ENCODE measurements at places on chromosomes 1 and 21. TPM values are rescaled to one million over a fixed set of nuclear protein-coding genes. Genes with fewer than 3 reads are reported as not detected.

GRCh38 chr1:175209493-175209921 is 16.9 kb upstream of the KIAA0040 start:
- H3K27ac ChIP-seq: no peak overlapping the region
- no peaks in the 10 kb centered on the region for H3K36me3 ChIP-seq
- no peaks in the 10 kb centered on the region for H3K27me3 ChIP-seq
- no peak overlapping the region for H3K4me3 ChIP-seq
- no peak for DNase-seq
- H3K4me1 ChIP-seq: peaks cover 10% of the 10 kb centered on the region

WDR64 gene
- not detected for total RNA-seq

RAB3B gene
- total RNA-seq: 2.4 TPM

DNA sequence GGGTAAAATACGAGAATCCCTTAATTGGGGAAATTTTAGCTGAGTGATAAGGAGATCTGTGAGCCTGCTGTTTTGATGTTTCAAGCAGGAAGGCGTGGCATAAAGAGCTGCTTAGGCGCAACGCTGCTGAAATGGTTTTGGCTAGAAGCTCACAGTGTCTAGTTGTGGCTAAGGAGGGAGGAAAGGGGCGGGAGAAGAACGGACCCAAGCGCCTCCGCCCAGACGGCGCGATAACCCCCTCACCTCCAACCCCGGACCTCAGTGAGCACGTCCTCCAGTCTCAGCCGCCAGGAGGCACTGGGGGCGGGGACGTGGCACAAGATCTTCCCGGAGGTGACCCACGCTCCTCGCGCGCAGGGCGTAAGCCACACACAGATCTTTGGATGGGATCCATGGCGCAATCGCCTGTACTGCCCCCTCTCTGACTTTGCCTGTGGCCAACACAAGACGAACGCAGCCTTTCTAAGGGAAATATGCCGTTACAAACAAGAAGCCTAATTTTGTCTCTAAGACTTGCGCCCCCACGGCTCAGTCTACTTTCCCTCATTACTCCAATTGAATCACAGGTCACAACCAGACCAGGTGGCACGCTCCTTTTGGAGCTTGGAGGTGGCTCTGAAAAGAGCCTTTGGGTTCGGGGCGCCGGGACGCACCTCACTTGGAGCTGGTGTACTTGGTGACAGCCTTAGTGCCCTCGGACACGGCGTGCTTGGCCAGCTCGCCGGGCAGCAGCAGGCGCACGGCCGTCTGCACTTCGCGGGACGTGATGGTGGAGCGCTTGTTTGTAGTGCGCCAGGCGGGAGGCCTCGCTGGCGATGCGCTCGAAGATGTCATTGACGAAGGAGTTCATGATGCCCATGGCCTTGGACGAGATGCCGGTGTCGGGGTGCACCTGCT is 23.4 kb upstream of the RNF187 start:
- H3K4me3 ChIP-seq: no peak overlapping the region
- H3K4me1 ChIP-seq: no peaks in the 10 kb centered on the region
- H3K36me3 ChIP-seq: no peaks in the 10 kb centered on the region
- no peak overlapping the region for H3K27ac ChIP-seq

GRCh38 chr1:115012006-115012405 is 17.6 kb upstream of the TSHB start:
- DNase-seq: no peak
- no peaks in the 10 kb centered on the region for H3K4me1 ChIP-seq
- no peaks in the 10 kb centered on the region for H3K36me3 ChIP-seq
- no peaks in the 10 kb centered on the region for H3K27me3 ChIP-seq
- no peak overlapping the region for H3K27ac ChIP-seq

OR14K1 gene
- not detected for total RNA-seq

GRCh38 chr1:168614235-168614634 is 37.8 kb downstream of the XCL1 start:
- no peak overlapping the region for H3K27ac ChIP-seq
- no peak overlapping the region for H3K4me3 ChIP-seq
- H3K36me3 ChIP-seq: no peaks in the 10 kb centered on the region

DNA sequence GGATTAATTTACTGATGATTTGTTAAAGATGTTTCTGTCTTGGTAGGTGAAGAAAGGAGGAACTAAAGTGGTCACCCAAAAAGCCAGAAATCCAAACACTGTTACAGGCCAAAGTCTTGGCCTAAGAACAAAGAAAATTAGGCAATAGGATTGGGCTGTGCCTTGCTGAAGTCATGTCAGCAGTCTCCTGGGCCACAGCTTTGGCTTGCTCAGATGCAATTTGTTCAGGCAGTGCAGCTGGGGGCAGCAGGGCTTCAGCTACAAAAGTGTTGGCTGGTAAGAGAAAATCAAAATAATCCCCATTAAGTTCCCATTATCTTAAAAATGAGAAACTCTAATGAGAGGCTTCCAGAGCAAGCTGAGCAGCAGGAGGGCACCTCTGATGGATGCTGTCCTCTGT is 14.0 kb upstream of the RAP1A start:
- no peaks in the 10 kb centered on the region for H3K36me3 ChIP-seq
- no peaks in the 10 kb centered on the region for H3K27me3 ChIP-seq
- no peak for DNase-seq

GRCh38 chr21:39345440-39345839 is 3.4 kb downstream of the HMGN1 start:
- H3K27ac ChIP-seq: no peak overlapping the region
- no peaks in the 10 kb centered on the region for H3K27me3 ChIP-seq
- H3K36me3 ChIP-seq: peaks cover 38% of the 10 kb centered on the region
- no peak overlapping the region for H3K4me3 ChIP-seq
- no peak for DNase-seq

DNA sequence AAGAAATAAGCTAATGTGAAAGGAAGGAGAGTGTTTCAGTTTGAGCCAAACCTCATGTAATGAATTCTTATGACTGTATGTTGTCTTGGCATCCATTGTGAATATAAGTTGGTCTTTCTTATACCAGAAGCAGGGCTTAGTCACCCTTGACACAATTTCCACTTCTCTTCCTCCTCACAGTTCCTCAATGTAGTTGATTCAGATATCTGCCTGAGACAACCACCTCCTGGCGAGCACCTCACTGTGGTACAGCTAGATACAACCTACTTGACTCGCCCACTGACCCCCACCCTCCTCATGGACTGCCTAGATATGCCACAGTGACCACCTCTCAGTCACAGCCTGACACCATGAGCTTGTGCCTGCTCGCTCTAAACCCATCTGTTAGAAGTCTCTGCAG is 45.6 kb downstream of the KYAT3 start:
- no peaks in the 10 kb centered on the region for H3K27me3 ChIP-seq
- no peak overlapping the region for H3K27ac ChIP-seq
- no peak for DNase-seq
- no peaks in the 10 kb centered on the region for H3K4me1 ChIP-seq

XKR8 gene
- 4.9 TPM for total RNA-seq

GRCh38 chr1:163069142-163069541 is at the start of gene RGS4:
Gene RGS4 (plus strand): TSS chr1:163069361. CDS start chr1:163069485, 124 bp downstream.
- H3K27me3 ChIP-seq: no peaks in the 10 kb centered on the region
- H3K27ac ChIP-seq: no peak within 1 kb of the TSS
- H3K36me3 ChIP-seq: no peaks in the 10 kb centered on the region
- no peak for DNase-seq

DNA sequence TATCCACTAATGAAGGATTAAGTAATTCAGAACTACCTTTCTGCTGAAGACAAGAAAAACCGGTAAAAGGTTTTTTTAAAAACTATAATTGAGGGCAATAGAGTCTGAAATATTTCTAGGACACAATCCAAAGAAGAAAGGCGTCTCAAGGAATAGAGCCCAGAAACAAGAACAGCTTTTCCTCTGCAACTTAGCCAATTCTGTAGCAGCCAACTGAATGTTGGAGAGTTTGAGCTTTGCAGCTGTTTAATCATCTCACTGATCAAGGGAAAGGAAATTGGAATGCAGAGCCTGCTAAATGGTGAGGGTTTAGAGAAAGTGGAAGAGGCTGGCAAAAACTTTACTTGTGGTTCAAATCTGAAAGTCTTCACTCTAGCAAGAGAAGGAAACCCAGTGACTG is 818.9 kb downstream of the KCNT2 start:
- no peaks in the 10 kb centered on the region for H3K27me3 ChIP-seq
- H3K4me1 ChIP-seq: no peaks in the 10 kb centered on the region
- no peak overlapping the region for H3K27ac ChIP-seq
- no peaks in the 10 kb centered on the region for H3K36me3 ChIP-seq
- no peak overlapping the region for H3K4me3 ChIP-seq

TRIM46 gene
- 6.2 TPM for total RNA-seq

DNA sequence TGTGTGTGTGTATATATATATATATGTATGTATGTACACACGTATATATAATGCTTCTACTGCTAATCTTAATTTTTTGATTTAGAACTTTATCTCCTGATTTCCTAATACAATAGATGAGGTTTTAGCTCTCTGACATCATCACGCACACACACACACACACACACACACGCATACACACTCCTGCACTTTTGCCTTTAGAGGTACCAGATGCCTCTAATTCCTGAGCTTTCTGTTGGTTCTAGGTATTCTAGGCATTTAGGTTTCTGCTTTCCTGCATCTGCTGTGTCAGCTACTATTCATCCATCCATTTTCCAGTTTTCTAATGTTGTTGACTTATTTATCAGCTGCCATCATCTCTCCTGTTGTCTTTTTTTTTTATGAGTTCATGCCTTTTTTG is 348.3 kb downstream of the ASTN1 start:
- no peak overlapping the region for H3K4me3 ChIP-seq
- no peaks in the 10 kb centered on the region for H3K36me3 ChIP-seq
- DNase-seq: no peak
- H3K27me3 ChIP-seq: no peaks in the 10 kb centered on the region

- H3K4me1 ChIP-seq: peaks cover 5% of the 10 kb centered on the region
- no peak overlapping the region for H3K4me3 ChIP-seq
- H3K27ac ChIP-seq: no peak overlapping the region
Observed at GRCh38 chr1:93109578-93109977, 30.5 kb downstream of the MTF2 start.

DNA sequence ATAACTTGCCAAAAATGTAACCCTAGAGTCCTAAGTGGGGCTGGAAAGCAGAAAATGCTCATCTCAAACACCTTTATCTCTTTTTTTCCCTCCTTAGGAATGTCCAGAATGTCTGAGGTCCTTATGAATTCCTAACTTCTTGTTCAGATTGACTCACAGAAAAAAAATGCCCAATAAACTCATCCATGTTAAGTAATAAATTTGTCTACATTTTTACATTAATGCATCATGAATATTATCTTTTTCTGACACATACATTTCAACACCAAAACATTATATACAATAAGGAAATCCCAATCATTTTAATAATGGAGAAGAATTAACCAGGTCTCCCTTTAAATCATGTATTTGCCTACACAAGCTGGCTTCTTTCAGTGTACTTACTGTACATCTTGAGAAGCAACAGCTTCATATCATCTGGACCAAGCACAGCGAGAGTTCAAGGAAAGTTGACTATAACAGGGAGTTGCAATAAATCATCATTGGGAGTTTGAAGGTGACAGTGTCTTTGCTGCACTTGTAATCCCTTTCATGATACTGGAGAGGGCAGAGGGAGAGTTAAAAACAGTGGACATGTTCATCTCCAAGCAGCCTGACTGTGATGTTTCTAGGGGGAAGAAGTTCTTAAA is 565.2 kb downstream of the LTN1 start:
- no peak for DNase-seq
- no peak overlapping the region for H3K27ac ChIP-seq
- H3K36me3 ChIP-seq: no peaks in the 10 kb centered on the region
- H3K4me1 ChIP-seq: no peaks in the 10 kb centered on the region

WNT4 gene
- total RNA-seq: 0.83 TPM

DNAH14 gene
- 35.4 TPM for total RNA-seq

FCRL2 gene
- not detected for total RNA-seq

- no peak overlapping the region for H3K4me3 ChIP-seq
- no peaks in the 10 kb centered on the region for H3K36me3 ChIP-seq
- no peaks in the 10 kb centered on the region for H3K4me1 ChIP-seq
- peaks cover 14% of the 10 kb centered on the region for H3K27me3 ChIP-seq
- DNase-seq: no peak
- H3K27ac ChIP-seq: no peak overlapping the region
Observed at GRCh38 chr1:57024855-57025254, 59.0 kb upstream of the C8B start.

- peaks cover 41% of the 10 kb centered on the region for H3K4me1 ChIP-seq
- no peak overlapping the region for H3K4me3 ChIP-seq
- no peaks in the 10 kb centered on the region for H3K27me3 ChIP-seq
- no peak overlapping the region for H3K27ac ChIP-seq
- H3K36me3 ChIP-seq: no peaks in the 10 kb centered on the region
Observed at GRCh38 chr1:67755160-67755559, 70.2 kb downstream of the GADD45A start.

DNA sequence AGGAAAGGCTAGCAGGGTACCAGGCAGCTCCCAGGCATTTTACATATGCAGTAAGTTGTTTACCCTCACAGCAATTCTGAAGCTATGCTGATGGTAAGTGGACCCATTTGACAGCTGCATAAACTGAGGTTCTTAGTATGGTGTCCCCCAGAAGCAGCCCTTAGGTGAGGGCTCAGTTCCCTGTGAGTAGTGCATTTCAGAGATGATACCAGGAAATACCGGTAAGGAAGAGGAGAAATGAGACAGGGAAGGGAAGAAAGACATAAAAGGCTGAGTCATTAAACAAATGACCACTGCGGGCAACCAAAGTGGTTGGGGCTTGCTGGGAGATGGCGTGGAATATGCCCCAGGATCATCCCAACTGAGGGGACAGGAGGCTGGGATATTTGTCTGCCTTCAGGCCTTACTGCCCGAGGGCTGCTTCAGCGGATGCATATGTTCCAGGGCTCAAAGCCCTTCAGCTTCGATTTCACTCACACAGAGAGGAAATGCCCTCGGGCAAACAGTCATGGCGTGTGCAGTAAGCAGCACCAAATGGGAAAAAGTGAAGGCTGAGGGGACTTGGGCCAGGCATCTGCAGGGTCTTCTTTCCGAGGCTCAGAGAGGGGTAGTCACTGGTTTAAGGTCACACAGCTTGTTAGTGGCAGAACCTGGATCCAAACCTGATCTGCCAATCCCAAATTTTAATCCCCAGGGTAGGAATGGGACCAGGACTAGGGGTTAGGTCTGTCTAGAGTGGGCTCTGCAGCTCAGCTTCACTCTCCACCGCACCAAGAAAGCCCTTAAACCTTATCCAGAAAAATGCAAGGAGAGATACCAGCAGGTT is 133.7 kb upstream of the RUNX3 start:
- no peaks in the 10 kb centered on the region for H3K36me3 ChIP-seq
- H3K4me3 ChIP-seq: no peak overlapping the region
- no peaks in the 10 kb centered on the region for H3K27me3 ChIP-seq
- no peak overlapping the region for H3K27ac ChIP-seq

DNA sequence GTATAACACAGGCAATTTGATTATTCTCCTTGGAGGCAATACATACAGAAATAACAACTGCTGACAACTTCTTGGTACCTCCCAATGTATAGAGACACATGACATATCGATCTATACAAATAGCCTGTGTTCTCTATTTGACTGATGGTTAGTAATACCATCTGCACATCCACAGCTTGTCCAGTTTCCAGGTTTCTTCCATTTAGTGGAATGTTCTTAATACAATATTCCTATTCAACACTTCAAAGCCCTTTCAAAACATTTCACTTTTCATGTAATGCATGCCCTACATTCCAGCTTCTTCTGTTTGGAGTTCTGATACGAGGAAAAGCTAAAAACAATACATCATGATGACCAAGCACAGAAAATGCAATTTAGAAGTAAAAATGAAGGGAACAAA is 37.0 kb upstream of the GORAB start:
- no peaks in the 10 kb centered on the region for H3K4me1 ChIP-seq
- H3K4me3 ChIP-seq: no peak overlapping the region
- 0 out of 2 replicates have a peak, but pooled peaks cover 1% of the 10 kb centered on the region for H3K27me3 ChIP-seq
- no peak for DNase-seq
- H3K36me3 ChIP-seq: no peaks in the 10 kb centered on the region

Data from PC-9 (cell line).